Body of pancreas (tissue), 4 donors: ENCODE measurements at places on chromosomes 2 and 18.

DNA sequence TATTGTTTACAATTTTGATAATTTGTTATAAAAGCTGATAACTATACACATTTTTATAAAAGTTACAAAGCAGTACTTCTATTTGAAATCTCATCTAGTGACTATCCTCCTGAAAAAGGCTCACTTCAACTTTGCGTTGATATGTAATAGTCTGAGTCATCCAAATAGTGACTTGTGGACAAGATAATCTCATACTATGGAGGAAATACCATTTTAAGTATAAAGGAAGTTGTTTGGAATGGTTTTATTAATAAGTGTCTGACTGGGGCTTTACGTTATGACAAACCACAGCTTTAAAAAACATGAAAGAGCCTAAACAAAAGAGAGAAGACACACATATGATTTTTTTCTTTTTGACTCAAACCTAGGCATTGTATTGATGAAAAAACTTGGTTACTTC is 272.3 kb upstream of the COL3A1 start:
- H3K4me3 ChIP-seq = no peak overlapping the region
- no peak overlapping the region for H3K27ac ChIP-seq
- no peaks in the 10 kb centered on the region for H3K27me3 ChIP-seq
- H3K36me3 ChIP-seq = no peaks in the 10 kb centered on the region
- H3K4me1 ChIP-seq = no peaks in the 10 kb centered on the region

- H3K27ac ChIP-seq = no peak overlapping the region
- no peaks in the 10 kb centered on the region for H3K4me1 ChIP-seq
- no peaks in the 10 kb centered on the region for H3K36me3 ChIP-seq
- no peak for DNase-seq
- H3K27me3 ChIP-seq = no peaks in the 10 kb centered on the region
- H3K4me3 ChIP-seq = no peak overlapping the region
Measured at GRCh38 chr2:240524963-240525718, 32.6 kb downstream of the ANKMY1 start.

- no peak overlapping the region for H3K27ac ChIP-seq
- peaks cover 28% of the 10 kb centered on the region for H3K4me1 ChIP-seq
- DNase-seq = no peak
- no peak overlapping the region for H3K4me3 ChIP-seq
Measured at GRCh38 chr18:49815927-49816326, 2.6 kb upstream of the ACAA2 start.

GRCh38 chr2:142286618-142287017 is 155.8 kb upstream of the LRP1B start:
- no peaks in the 10 kb centered on the region for H3K36me3 ChIP-seq
- H3K4me3 ChIP-seq = no peak overlapping the region
- no peaks in the 10 kb centered on the region for H3K27me3 ChIP-seq
- DNase-seq = no peak
- no peaks in the 10 kb centered on the region for H3K4me1 ChIP-seq

- H3K27me3 ChIP-seq = no peaks in the 10 kb centered on the region
- peak overlapping the region; percentile 84 for H3K27ac ChIP-seq
- H3K4me1 ChIP-seq = peaks cover 90% of the 10 kb centered on the region
- H3K4me3 ChIP-seq = no peak overlapping the region
- DNase-seq = peak; percentile 70
- no peaks in the 10 kb centered on the region for H3K36me3 ChIP-seq
Measured at GRCh38 chr18:48928787-48929186, 22.0 kb downstream of the SMAD7 start.

- no peak overlapping the region for H3K4me3 ChIP-seq
- no peak for DNase-seq
- H3K27me3 ChIP-seq = no peaks in the 10 kb centered on the region
- peak overlapping the region; percentile 78 for H3K27ac ChIP-seq
Measured at GRCh38 chr18:8707556-8708300, 2.4 kb downstream of the MTCL1 start.

DNA sequence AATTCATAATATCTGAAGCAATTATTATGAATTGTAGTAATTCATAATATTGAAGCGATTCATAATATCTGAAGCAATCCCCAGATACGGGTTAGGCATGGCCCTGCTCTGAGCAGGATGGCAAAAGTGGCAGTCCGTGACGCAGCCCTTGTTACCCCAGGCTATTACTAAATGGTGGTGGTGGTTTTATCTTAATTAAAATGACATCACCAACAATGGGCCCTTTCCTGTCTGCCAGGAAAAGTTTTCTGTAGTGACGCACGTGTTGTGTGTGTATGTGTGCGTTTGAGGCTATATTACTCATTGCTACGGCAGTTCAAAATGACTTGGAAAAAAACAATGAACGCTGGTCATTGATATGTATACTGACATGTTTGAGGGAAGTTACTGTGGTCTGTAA is 10.6 kb upstream of the MOCOS start:
- H3K36me3 ChIP-seq = peaks cover 14% of the 10 kb centered on the region
- H3K27ac ChIP-seq = no peak overlapping the region
- no peaks in the 10 kb centered on the region for H3K4me1 ChIP-seq
- no peak for DNase-seq
- H3K4me3 ChIP-seq = no peak overlapping the region

DNA sequence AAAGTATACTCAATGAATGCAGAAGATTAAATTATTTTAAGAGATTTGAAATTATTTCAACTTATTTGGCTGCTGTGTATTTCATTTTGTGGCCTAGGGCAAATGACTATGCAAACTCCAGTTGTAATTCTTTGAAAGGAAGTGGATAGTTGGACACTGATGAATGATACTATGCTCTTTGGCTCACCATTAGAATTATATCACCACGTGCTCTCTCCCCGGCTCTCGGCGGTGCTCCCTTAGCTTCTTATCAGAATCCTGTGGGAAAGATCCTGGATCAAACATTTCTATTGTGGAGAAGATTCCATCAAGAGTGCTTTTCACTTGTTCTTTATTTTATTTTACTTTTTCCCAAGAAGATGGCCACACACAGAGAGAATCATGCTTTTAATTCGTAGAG is 55.2 kb downstream of the ADCYAP1 start:
- no peaks in the 10 kb centered on the region for H3K27me3 ChIP-seq
- no peaks in the 10 kb centered on the region for H3K36me3 ChIP-seq
- no peak overlapping the region for H3K27ac ChIP-seq
- H3K4me1 ChIP-seq = peaks cover 3% of the 10 kb centered on the region

GRCh38 chr2:125471963-125472362 is 1184.0 kb upstream of the GYPC start:
- H3K27me3 ChIP-seq = no peaks in the 10 kb centered on the region
- H3K4me1 ChIP-seq = no peaks in the 10 kb centered on the region
- no peak overlapping the region for H3K4me3 ChIP-seq
- no peaks in the 10 kb centered on the region for H3K36me3 ChIP-seq
- H3K27ac ChIP-seq = no peak overlapping the region
- DNase-seq = peak; percentile 34

- no peak for DNase-seq
- no peaks in the 10 kb centered on the region for H3K27me3 ChIP-seq
- H3K4me1 ChIP-seq = peaks cover 5% of the 10 kb centered on the region
- no peak overlapping the region for H3K27ac ChIP-seq
- no peaks in the 10 kb centered on the region for H3K36me3 ChIP-seq
Measured at GRCh38 chr2:59899692-59900091, 653.8 kb downstream of the BCL11A start.

DNA sequence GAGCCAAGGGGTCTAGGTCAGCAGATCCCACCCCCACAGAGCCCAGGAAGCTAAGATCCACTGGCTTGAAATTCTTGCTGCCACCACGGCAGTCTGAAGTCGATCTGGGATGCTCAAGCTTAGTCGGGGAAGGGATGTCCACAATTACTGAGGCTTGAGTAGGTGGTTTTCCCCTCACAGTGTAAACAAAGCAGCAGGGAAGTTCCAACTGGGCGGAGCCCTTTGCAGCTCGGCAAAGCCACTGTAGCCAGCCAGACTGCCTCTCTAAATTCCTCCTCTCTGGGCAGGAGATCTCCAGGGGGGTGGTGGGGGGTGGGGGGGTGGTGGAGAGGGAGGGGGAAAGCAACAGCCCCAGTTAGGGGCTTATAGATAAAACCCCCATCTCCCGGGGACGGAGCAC is 419.5 kb downstream of the NUP35 start:
- no peaks in the 10 kb centered on the region for H3K27me3 ChIP-seq
- DNase-seq = no peak
- H3K36me3 ChIP-seq = no peaks in the 10 kb centered on the region
- no peak overlapping the region for H3K27ac ChIP-seq
- H3K4me1 ChIP-seq = no peaks in the 10 kb centered on the region

DNA sequence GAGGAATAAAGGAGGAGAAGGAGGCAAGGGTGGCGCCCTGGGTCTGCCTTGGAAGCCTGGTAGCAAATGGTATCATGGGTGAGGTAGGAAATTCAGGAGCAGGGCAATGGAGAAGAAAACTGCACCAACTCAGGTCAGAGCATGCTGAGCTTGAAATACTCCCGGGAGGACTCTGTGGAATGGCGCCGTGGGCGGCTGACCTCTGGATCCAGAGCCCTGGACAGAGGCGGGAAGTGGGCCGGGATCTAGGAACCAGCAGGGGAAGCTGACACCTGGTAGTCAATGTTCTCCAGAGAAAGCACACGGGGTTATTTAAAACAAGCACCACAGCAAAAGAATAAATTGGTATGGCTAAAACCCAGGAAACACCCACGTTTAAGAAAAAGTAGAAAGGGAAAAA is 161.3 kb downstream of the INO80D start:
- H3K4me3 ChIP-seq = no peak overlapping the region
- H3K4me1 ChIP-seq = peaks cover 21% of the 10 kb centered on the region
- H3K27me3 ChIP-seq = no peaks in the 10 kb centered on the region
- DNase-seq = no peak
- H3K27ac ChIP-seq = no peak overlapping the region
- H3K36me3 ChIP-seq = no peaks in the 10 kb centered on the region

DNA sequence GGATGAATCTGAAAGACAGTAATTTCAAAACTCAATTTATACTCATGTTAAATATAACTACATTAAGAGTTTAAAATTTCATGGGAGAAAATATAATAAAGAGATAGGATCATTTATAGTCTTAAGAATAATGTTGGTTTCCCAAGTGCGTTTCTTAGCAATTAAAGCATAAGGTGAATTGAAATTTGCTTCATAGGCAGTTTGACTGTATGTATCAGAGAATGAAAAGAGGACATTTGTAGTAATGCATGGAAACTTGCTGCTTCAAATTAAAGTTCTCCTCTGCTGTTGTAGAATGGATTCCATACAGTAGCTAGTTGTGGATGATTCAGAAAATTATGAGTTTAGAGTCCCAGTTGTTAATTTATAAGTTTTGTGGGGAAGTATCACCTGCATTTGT is 68.1 kb downstream of the NUP35 start:
- no peaks in the 10 kb centered on the region for H3K4me1 ChIP-seq
- no peak overlapping the region for H3K4me3 ChIP-seq
- H3K27ac ChIP-seq = no peak overlapping the region
- peaks cover 5% of the 10 kb centered on the region for H3K36me3 ChIP-seq
- no peak for DNase-seq

- no peak overlapping the region for H3K27ac ChIP-seq
- H3K27me3 ChIP-seq = no peaks in the 10 kb centered on the region
- DNase-seq = peak; percentile 63
- H3K4me1 ChIP-seq = no peaks in the 10 kb centered on the region
Measured at GRCh38 chr18:51621113-51621863, 423.8 kb upstream of the MEX3C start.

DNA sequence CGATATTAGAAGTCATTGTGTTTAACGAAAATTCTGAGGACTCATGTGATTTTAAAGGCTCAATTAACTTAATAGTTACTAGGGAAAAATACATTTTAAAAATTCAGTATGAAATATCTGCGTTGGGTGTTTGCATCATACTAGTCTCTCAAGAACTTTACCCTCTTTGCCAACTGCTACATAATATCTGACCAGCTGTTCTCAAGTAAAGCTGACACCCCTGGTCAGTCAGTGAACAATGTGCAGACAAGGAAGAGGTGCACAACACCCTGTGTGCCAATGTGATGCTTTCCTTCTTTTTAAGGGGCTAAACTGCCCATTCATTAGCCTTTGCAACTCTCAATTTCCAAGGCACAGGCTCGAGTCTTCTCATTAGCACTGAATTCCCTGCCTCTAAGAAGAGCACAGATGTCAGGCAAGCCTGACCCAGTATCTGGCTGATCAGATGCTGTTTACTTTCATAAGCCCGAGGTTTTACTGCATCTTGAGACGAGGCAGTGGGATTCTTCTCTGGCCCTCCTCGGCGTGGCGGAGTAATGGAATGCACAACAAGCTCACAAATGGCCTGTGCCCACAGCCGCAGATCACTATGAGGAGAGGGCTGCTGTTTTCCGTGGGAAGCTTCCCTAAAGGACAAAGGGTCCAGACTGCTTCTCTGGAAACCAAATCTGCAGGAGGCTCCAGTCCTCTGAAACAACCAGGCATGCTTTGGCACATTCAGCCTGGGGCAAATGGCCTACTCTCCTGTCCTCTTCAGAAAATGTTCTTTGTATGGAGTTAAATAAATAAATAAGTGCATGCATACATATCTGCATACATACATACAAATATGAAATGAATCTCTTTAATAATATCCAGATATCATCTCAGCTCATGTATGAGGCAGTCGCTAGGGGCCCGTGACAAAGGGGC is 240.3 kb downstream of the ZNF521 start:
- H3K36me3 ChIP-seq = no peaks in the 10 kb centered on the region
- no peak overlapping the region for H3K4me3 ChIP-seq
- no peaks in the 10 kb centered on the region for H3K4me1 ChIP-seq
- no peak for DNase-seq
- H3K27ac ChIP-seq = no peak overlapping the region

GRCh38 chr2:145811276-145812164 is 1291.6 kb upstream of the ZEB2 start:
- no peak for DNase-seq
- H3K27me3 ChIP-seq = no peaks in the 10 kb centered on the region
- H3K36me3 ChIP-seq = no peaks in the 10 kb centered on the region
- H3K4me1 ChIP-seq = no peaks in the 10 kb centered on the region

- DNase-seq = no peak
- H3K4me1 ChIP-seq = no peaks in the 10 kb centered on the region
- no peaks in the 10 kb centered on the region for H3K27me3 ChIP-seq
- peaks cover 6% of the 10 kb centered on the region for H3K36me3 ChIP-seq
- no peak overlapping the region for H3K4me3 ChIP-seq
Measured at GRCh38 chr18:79302120-79302519, 93.6 kb upstream of the NFATC1 start.

DNA sequence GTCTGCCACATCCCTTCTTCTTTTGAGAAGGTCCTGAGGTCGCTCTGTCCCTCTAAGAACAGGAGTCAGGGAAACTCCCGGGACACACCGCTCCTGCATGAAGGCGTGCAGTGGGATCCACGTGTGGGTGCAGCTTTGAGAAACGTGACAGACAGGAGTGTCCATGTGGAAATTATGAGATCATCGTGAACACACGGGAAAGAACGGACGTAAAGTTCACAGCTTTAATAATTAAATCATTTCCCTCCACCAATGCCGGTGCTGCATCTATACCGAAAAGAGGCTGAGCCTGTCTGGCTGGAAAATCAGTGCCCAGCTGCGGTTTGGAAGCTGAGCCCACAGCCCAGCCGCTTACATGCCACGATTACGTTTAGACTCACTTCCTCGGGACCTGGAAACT is 372.4 kb upstream of the SALL3 start:
- DNase-seq = no peak
- no peaks in the 10 kb centered on the region for H3K27me3 ChIP-seq
- H3K27ac ChIP-seq = no peak overlapping the region
- no peaks in the 10 kb centered on the region for H3K36me3 ChIP-seq
- no peaks in the 10 kb centered on the region for H3K4me1 ChIP-seq

GRCh38 chr2:212249451-212249850 is 289.2 kb downstream of the ERBB4 start:
- no peaks in the 10 kb centered on the region for H3K36me3 ChIP-seq
- no peak overlapping the region for H3K27ac ChIP-seq
- H3K27me3 ChIP-seq = no peaks in the 10 kb centered on the region
- no peak overlapping the region for H3K4me3 ChIP-seq
- no peak for DNase-seq

- peak; percentile 33 for DNase-seq
- no peak overlapping the region for H3K27ac ChIP-seq
- H3K27me3 ChIP-seq = no peaks in the 10 kb centered on the region
- no peaks in the 10 kb centered on the region for H3K36me3 ChIP-seq
- H3K4me3 ChIP-seq = no peak overlapping the region
- H3K4me1 ChIP-seq = peaks cover 16% of the 10 kb centered on the region
Measured at GRCh38 chr2:46230115-46230571, 67.1 kb upstream of the EPAS1 start.
